ENCODE measurements at places on chromosomes 3 and 15.

GRCh38 chr3:171490901-171491300, 30.7 kb upstream of the TNIK start:
- DNase-seq, result no peak

DNA sequence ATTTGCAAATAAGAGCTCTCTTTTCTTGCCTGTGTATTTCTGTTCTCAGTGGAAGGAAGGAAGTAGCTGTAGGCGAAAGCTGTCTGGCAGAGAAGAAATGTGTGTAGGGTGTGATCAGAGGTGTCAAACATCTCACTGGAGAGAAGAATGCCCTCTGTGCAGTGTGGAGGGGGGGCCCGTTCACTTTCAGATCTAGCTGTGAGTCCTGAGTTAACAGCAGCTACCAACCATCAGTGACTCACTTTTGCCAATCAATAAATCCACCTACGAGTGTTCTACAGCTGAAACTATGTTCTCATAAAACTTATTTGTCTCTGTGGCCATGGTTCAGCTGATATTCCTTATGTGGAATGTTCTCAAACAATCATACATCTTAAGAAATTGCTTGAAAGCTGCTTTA, 103.7 kb downstream of the FRMD4B start:
- no peak for DNase-seq

GRCh38 chr3:16178628-16178988, 4.1 kb downstream of the GALNT15 start:
- DNase-seq, result no peak

GRCh38 chr3:128709038-128709437, 16.9 kb upstream of the RAB7A start:
- no peak for DNase-seq

DNA sequence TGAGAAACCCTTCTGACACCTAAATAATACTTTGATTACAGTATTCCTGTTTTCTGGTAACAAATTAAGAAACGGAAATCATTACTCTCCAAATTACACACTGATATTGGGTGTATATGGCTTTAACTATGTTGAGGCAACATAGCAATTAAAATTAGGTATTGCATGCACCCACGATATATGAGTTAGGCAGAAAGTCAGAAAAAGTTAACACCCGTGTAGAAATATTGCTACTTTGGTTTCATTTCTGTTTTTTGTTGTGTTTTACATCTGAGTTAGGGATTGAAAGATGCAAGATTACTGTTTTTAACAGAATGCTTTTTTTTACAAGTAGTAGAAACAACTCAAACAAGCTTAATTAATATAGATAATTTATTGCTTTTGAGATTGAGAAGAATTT, 327.8 kb downstream of the GBE1 start:
- DNase-seq, result no peak

GRCh38 chr3:125990253-125990970, 21.4 kb downstream of the ROPN1B start:
- peak; percentile 26 for DNase-seq

- DNase-seq, result no peak
Measured at GRCh38 chr3:68999605-69000004, 13.9 kb downstream of the EOGT start.

- DNase-seq, result no peak
Measured at GRCh38 chr3:124584552-124585391, 145.5 kb upstream of the UMPS start.

DNA sequence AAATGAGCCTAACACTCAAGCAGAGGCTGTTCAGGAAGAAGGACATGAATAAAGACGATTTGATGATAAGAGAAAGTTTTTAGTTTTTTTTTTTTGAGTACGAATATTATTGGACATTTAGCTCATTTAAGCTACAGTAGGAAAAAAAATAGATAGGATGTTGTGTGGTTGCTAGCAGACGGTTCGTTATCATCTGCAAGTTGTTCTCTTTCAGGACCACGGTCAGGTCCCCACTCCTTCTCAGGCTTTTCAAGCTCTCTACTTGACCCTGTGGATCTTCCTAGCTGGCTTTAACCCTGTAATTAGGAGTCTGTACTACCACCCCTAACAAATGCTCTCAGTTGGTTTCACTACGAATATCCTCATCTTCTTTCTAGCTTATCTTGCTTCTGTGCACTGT, 1.1 kb downstream of the KCNH8 start:
- DNase-seq, result no peak

GRCh38 chr3:87267953-87268645, 8.3 kb downstream of the POU1F1 start:
- DNase-seq, result no peak

DNA sequence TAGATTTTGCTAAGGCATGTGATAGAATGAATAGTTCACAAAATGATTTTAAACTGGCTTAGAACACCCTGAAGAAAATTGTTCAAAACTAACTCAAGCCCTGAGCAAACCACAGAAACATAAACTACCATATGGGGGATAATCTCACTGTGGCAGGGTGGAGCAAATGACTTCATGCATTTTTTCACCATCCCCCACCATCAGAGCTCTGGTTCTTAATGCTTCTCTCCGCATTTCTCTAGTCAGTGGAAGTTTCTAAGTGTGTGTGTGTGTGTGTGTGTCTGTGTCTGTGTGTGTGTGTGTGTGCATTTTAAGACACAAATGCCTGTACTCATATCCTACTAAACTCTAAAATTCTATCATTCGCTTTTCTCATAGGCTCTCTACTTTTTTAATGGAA, 107.1 kb upstream of the PHLDB2 start:
- DNase-seq, result no peak

- no peak for DNase-seq
Measured at GRCh38 chr3:5185093-5185673, 2.3 kb upstream of the EDEM1 start.

All from H54 (cell line).